Mesothelial cell of epicardium (in vitro differentiated cells): ENCODE measurements at places on chromosomes 2 and 18.

DNA sequence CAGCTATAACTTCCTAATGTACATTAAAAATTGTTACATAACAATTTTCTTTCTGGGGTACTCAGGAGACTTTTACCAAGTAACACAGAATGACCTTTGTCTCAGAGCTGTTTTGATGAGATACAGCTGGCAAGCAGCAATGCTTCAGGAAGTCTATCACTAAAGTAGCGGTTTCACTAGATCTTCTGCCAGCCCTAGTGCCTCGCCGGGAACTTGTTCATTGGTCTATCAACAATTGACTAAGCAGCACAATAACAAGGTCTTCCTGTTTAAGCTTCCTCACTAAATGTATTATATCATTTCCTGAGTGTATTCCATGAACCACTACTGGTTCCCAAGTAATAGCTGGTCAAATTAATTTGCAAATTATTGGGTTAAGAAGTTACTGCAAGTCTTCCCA is 69.2 kb downstream of the TRIP12 start:
- no peak for DNase-seq

DNA sequence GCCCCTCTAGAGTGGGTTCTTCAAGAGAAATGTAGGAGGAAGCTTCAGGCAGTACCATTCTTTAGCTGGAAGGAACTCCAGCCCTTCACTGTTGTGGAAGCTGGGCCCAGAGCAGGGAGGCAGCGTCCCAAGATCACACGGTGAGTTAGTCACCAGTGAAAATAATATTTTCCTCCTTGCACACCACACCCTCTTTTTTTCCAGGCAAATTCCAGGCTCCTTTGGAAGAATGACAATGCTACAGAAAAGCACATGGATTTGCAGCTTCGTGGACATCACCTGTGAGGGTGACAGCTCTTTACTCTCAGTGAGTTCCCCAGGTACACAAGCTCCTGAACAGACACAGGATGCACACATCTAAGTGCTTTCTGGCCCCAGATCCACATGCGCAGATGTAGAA is 157.1 kb downstream of the COL6A3 start:
- DNase-seq, result no peak

DNA sequence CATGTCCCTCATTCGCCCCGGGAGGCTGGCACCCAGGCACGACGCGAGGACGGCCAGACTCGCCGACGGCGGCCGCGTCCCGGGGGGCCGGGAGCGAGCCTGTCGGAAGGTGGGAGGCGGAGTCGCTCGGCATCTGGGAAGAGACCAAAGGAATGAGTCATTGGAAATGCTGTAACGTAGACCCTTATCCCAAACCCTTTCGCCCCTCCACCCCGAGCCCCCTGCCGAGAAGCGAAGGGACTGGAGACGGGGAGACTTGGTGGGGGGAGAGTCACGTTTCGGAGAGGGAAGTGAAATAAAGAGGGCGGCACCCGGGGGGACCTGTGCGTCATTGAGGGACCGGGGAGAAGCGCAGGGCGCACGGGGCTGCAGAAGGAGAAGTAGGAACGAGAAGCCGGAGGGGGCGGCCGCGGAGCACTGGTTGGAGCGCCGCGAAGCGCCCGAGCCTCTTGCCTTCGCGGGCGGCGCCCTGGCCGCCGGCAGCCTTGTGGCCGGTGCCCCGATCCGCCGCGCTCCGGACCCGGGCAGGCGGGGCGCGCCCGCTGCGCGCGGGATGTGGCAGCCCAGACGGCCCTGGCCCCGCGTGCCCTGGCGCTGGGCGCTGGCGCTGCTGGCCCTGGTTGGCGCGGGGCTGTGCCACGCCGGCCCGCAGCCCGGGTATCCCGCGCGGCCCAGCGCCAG is at the start of gene EMILIN2:
Gene EMILIN2 (plus strand): TSS at position 371 of the 681 bp plus-strand sequence. CDS start 183 bp downstream, at position 554.
- DNase-seq, result no peak

- DNase-seq, result no peak
Observed at GRCh38 chr2:63984606-63985359, 34.4 kb downstream of the VPS54 start.

- no peak for DNase-seq
Observed at GRCh38 chr2:23664066-23664788, 262.7 kb downstream of the ATAD2B start.

DNA sequence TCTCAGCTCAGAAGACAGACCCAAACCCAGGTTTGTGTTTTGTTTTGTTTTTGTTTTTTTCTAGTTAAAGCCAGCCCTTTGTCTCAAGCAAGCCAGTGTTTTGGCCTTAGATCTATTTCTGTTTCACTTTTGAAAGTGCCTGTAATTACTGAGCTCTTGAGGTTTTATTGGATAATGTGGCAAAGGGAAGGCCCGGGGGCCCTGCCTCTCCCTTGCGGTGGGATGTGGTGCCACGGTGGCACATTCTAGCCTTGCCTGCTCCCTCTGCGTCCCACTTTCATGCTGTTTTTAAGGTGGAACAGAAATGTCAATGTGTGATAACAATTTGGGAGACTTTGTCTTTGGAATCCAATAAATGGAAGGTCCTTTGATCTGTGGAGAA is 2.5 kb downstream of the HPCAL1 start:
- DNase-seq, result no peak

- DNase-seq, result no peak
Observed at GRCh38 chr18:77380695-77381094, 131.0 kb downstream of the GALR1 start.

- DNase-seq, result no peak
Observed at GRCh38 chr18:27942706-27943105, 234.2 kb downstream of the CDH2 start.

- DNase-seq, result no peak
Observed at GRCh38 chr2:187552828-187553681, 1.2 kb downstream of the TFPI start.
